ENCODE measurements at places on chromosomes 2 and 18.

- DNase-seq, result no peak
Observed at GRCh38 chr18:57854726-57855125, 51.6 kb upstream of the ATP8B1 start.

DNA sequence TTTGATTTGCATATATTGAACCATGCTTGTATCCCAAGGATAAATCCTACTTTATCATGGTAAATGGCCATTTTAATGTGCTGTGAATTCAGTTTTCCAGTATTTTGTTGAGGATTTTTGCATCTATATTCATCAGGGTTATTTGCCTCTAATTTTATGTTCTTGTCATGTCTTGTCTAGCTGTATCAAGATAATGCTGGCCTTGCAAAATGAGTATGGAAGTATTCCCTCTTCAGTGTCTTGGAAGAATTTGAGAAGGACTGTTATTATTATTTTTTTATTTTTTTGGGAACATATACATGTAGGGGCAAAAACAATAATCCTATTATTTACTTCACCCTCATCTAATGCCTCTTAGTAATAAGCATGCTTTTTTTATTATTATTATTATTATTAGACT, 398.0 kb upstream of the KCNH7 start:
- no peak for DNase-seq

DNA sequence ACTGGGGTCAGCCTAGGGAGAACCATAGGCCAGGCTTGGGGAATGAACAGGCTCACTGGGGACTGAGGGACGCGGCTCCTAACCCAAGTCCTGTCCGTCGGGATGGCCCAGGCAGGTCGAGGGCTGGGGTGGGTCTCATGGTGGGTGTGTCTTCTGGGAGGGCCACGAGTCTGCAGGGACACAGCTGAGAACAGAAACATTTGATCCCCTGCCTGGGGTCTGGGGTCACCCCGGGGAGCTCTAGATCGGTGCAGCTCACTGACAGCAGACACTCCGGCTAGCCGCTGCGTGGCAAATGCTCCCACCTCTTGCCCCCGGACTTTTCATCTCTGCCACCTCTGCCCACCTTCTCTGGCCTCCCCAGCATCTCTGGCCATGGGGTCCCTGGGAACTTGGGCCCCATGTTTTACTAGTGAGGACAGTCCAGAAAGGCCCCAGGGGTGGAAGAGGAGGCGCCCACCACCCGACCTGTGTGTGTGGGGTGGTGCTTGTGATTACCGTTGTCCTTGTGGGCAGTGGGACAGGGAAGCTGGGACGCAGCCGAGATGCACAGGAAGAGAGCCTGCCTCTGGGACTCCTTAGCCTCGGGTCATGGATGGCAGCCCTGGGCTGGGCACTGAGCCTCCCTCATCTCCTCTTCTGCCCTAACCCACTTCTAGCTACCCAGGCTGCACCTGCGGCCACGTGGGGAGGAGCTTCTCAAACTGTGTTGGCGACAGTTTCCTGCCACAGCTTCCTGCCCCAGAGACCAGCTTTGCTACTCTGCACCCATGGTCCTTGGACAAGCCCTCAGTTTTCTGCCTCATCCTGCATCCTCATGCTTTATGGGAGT, 4.9 kb downstream of the ZAP70 start:
- peak; percentile 72 for DNase-seq

- DNase-seq, result no peak
Observed at GRCh38 chr2:201383136-201383535, 26.0 kb upstream of the FLACC1 start.

- DNase-seq, result no peak
Observed at GRCh38 chr2:184215745-184216144, 382.6 kb upstream of the ZNF804A start.

DNA sequence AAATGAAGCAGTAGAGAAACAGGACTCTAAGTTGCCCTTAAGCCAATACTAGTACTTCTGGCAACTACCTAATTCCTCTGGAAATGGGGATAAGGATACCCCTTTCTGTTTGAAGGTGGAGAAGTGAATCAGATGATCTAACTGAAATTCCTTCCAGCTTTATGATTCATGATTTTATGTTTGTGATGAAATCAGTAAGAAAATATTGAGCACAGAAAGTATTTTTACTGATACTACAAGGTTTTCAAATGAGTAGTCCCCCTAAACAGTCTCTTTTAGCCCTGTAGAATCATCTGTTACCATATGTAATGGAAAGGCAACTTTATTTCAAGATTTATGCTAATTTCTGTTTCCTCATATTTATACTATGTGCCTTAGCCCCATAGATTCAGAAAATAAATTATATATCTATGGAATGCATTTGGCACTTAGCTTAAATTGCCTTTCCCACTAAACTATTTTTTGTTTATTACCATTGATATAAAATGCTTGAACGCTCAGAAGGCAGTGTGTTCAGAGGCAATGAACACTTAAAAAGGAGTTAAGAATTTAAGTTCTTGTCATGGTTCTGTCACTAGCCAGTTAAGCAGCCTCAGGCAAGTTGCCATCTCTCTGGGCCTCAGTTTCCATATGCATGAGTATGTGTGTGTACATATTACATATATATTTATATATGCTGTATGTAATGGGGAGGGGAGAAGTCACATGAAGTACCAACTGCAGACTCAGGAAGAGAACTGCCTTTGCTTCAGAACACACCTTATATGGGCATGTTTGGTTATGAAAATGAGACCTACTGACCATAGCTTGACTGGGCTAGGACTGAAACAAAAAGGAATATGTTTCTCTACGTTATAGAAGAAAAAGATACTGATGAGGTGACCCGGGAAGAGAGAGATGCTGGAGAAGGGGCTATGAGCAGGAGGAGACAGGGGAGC, 97.7 kb downstream of the CDC42EP3 start:
- DNase-seq, result no peak

DNA sequence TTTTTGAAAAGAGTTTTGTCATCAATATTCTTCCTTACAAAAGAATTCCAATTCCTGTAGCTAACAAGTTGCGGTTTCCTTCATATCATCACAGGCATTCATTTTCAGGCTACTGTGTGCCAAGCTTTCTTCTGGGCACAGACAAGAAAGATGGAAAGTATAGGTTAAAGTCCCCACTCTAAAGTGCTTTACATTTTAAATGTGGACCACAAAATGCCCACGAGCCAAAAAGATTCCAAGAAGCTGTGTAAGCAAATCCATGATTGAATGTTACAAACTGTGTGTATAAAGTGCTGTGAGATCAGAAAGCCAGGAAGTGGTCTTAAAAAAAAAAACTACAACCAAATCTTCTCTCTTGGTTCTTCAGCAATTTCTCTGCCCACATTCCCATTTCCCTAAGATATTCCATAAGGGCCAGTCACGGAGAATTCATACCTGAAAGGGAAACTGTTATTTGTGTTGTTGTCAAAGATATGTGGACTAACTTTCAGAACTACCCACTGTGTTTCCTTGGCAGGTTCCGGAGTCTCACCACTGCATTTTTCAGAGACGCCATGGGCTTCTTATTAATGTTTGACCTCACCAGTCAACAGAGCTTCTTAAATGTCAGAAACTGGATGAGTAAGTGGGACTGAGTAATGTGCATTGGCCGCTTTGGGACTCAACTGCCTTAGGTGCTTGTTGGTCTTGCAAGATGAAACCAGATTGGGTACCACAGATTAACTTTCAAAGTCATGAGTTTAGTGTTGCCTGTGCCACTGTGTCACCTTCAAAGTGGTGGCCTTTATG, 55.7 kb downstream of the RAB27B start:
- no peak for DNase-seq

DNA sequence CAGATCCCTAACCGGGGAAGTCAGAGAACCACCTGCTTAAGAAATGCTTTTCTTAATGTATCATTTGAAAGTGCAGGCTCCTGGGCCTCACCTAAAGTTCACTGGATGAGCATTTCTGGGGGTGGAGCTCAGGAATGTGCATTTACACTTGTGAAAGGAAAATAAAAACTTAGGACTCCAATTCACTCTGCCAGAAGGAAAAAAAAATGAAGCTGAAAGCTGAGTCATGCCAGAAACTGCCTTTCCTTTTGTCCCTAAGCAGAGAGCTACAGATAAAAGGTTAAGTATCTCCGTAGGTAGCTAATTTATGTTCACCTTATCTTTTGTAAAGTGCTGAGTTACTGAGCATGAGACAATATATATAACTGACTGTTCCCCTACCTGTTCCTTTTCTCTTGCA, 229.5 kb upstream of the MEX3C start:
- DNase-seq, result no peak

GRCh38 chr2:85713836-85714235, 19.7 kb downstream of the GNLY start:
- no peak for DNase-seq

GRCh38 chr2:40421631-40422297, 30.1 kb downstream of the SLC8A1 start:
- DNase-seq, result no peak
